ENCODE measurements at places on chromosomes 6 and 20.
A peak's percentile ranks its signal among the peaks of the same experiment; 100 is the strongest.

DNA sequence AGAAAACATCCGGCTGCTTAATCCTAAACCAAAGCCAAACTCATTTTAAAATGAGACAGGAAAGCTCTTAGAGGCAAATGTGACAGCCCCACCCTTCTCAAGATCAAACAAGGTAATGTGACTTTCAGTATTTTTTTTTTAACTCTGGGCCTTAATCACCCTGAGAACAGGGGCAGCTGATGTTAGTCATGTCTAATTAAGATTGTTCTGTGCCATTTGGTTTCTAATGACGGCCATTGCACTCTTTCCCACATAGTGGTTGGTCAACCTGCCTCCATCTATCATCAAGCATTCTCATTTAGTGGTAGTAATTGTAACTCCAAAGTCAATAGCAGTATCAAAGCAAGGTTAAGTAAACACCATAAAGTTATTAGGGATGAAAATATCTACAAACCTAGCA lies 191.6 kb upstream of the EXOC2 start:
- no peak for DNase-seq

DNA sequence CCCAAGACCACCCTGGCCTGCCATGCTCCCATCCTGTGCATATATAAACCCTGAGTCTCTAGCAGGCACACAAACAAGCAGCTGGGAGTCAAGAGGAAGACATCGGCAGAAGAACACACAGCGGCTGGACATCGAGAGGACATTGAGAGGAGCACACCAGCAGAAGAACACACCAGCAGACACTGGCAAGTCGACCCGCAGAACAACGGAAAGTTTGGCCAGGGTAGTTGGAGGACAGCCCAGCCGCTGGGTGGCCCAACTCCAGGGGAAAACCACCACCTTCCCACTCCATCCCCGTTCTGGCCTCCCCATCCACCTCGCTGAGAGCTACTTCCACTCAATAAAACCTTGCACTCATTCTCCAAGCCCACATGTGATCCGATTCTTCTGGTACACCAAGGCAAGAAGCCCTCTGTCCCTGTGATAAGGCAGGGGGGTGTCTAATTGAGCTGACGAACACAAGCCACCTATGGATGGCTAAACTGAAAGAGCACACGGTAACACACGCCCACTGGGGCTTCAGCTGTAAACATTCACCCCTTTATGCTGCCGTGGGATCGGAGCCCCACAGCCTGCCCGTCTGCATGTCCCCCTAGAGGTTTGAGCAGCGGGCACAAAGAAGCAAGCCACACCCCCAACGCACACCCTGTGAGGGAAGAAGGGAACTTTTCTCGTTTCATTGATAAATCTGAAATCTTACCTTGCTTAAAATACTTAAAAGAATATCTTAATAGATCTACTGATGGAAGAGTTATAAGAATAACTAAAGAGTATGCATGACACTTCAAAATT lies 13.8 kb downstream of the TMX4 start:
- no peak for DNase-seq

DNA sequence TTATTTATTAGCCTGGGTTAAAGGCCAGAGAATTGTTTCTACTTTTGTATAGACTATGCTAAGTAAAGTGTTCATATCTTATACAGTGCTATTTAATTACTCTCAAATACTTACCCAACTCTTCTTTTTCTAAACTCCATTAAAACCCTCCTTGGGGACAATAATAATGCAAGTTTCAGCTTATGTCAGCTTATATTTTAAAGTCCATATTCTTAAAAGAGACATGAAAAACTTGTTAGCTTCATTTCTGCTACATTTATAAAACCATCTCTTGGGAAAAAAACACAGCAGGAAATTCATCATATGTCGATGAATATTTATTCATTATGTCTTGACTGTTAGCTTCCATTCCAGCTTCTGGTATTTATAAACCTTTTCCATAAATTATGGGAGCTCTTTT lies 71.9 kb upstream of the SDHAF4 start:
- no peak for DNase-seq

- DNase-seq, result peak; percentile 10
Measured at GRCh38 chr6:13038741-13039190, 289.6 kb downstream of the TBC1D7 start.

- no peak for DNase-seq
Measured at GRCh38 chr6:122654012-122654411, 43.8 kb downstream of the PKIB start.

DNA sequence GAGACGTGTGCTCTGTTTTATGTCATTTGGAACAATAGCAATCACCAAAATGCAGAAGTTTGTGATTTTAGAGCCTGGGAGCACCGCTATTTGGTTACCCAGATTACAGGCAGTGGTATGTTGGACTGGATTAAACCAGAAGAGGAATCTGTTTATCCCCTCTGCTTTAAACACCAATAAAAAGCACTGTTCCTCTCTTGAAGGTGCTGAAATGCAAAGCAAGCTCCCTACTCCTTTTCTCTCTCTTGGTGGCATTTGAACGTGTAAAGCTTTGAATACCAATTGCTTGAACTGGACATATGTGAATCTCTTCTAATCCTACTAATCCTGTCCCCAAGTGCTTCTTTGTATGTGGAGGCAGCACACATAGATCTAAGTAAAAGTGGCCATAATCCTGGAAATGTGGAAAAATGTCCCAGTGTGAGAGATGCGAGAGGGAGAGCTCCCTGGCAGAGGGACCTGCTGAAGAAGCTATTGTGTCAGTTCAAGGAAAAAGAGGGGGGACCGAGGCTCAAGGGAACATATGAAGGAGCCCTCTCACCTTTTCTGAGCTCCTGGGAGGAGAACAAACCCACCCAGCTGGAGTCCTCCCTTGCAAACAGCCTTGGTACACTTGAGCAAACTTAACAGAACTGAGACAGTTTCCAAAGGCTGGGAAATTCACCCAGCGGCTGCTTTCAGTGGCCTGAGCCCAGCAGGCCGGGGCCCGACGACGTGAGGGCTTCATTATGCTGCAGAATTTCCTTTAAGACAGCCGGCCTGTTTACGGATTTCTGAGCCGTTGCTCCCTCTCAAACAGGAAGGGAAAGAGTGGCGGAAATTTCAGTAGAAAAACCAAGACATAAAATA lies 18.8 kb upstream of the OLIG3 start:
- DNase-seq, result no peak

- DNase-seq, result no peak
Measured at GRCh38 chr6:132132924-132133639, 181.9 kb upstream of the CCN2 start.

- DNase-seq, result no peak
Measured at GRCh38 chr20:58399926-58400325, 10.9 kb downstream of the VAPB start.

GRCh38 chr20:3045042-3045815 lies 623 bp upstream of the MRPS26 start:
- DNase-seq, result peak; percentile 86

DNA sequence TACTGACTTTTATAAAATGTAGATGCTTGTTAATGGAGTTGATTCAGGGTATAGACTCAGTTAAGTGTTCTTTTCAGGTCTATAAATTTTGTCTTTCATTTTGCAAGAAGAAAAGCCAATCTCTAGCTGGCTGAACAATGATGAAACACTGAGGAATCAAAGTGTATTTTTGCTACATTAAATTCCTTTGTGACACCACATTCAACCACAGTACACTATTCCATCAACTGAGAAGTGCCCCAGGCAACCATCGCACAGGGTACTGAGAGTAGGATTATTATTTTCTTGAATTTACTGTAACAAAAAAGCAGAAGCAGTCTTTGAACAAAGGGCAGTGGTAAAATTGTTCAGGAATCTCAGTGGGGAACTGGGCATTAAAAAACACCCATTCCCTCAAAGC lies 83.6 kb downstream of the PREP start:
- DNase-seq, result no peak

- no peak for DNase-seq
Measured at GRCh38 chr6:3506751-3507383, 50.0 kb upstream of the SLC22A23 start.

DNA sequence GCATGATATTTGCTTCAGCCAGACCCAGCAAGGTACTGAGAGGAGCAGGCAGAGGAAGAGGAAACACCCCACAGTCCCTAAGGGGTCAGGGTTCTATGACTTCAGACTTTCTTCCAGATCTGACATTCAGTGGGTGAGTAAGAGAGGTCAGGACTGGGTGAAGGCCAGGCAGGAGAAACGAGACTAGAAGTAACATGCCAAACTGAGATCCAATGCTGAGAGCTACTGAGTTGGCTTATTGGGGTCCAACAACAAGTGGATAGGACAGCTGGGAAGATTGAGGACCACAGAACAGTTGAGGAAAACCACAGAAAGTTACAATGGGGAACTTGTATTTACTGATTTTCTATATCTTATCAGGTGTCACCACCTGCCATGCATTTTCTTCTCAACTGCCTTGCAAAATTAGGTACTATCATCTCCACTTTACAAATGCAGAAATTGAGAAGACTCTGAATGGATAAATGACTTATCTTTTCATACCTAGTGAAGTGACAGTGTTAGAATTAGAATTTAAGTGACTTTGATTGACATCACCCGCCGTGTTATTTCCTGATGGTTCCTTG lies 43.8 kb upstream of the HIVEP1 start:
- no peak for DNase-seq

- no peak for DNase-seq
Measured at GRCh38 chr20:13670160-13670559, 31.4 kb upstream of the TASP1 start.

DNA sequence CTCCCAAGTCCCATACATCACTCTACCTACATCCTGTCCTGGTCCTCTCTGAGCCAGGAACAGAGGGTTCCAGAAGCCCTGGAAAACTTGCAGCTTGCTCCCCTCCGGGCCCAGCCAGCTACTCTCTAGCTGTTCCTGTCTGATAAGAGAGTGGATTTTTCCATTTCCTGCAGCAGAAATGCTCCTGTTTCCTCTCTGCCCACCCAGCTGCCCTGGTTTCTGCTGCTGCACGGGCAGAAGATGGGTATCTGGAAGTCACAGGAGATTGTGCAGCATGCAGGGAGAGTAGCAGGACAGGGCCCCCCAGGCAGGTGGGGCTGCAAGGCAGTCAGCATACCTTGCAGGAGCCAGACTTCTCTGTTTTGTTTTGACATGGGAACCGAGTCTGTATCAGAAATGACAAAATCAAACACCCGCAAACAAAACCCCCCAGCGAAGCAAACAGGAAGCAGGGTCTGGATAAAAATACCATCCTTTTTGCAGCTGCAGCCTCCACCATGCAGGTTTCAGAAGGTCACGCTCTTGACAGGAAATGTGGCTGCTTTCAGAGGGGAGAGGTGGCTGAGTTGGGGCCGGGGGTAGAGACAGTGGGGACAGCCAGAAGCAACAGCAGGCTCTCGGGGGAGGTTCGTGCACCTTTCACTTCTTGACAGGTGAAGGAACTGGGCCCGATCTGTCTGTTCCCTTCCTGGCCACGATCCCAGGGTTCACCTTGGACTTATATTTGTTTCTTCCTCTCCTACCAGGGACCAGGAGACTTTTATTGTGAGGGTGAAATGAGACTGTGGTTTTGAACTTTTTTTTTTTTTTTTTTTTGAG lies 50.8 kb upstream of the FAM83D start:
- no peak for DNase-seq

DNA sequence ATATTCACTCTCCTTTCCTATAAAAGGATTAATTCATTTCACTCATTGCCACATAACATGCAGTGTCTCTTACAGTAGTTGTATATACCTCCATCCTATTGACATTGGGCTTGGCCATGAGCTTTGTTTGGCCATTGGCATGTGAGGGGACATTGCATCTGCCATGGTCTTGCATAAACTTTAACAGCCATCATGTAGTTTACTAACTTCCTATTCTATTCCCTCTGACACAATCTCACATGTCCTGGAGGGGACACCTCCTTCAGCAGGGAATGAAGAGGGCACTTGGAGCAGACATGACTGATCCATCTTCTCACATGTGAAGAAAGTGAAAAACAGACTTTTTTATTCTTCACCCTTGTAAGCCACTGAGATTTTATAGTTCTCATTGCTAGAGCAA lies 115.5 kb upstream of the MARCKS start:
- DNase-seq, result no peak

DNA sequence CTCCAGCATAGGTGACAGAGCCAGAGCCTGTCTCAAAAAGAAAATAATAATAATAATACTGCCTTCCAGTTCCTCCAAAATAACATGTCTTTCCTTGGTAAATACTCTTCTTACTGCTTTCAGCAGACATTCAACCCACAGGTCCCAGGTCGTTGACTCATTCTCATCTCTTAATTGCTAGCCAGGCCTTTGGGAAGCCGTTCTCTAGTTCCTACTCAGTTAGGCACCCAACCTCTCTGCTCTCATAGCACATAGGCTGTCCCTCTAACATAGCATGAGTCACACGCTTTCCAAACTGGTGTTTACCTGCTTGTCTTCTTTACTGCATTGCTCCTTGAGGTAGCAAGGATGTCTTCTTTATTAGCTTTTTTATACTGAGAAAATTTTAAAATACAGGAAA lies 98.8 kb downstream of the LAMA2 start:
- DNase-seq, result no peak

GRCh38 chr6:113182370-113183141 lies 674.6 kb upstream of the MARCKS start:
- peak; percentile 64 for DNase-seq

GRCh38 chr6:91149246-91149955 lies 562.5 kb upstream of the MAP3K7 start:
- DNase-seq, result no peak

- DNase-seq, result peak; percentile 9
Measured at GRCh38 chr6:38184585-38185080, 365.1 kb downstream of the ZFAND3 start.

DNA sequence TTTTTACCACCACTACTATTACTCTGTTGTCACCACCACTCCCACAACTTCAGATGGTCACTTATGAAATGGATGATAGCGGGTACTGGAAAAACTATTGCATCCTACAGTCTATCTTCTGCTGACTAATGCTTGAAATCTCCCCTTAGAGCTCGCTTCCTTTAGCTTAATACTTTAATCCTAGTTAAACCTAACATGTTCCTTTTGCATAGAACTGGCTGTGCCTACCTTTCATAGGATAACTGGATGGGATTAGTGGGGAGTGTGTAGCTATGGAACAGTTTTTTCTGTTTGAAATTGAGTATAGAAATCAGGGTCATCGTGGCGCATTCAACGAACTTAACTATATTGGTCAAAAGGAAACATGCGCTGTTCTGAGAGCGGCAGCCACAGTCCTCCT lies 294.7 kb downstream of the FARS2 start:
- no peak for DNase-seq
